ENCODE measurements at places on chromosomes 2 and 18. TPM values are rescaled to one million over a fixed set of nuclear protein-coding genes. Genes with fewer than 3 reads are reported as not detected.
A peak's percentile ranks its signal among the peaks of the same experiment; 100 is the strongest.

Gene PTPRN
- 0.13 TPM for total RNA-seq

Gene ERICH2
- total RNA-seq = 4.7 TPM

Gene FER1L5
- under 0.01 TPM for total RNA-seq

- DNase-seq = no peak
These were observed 104.4 kb upstream of the STK17B start for GRCh38 chr2:196275646-196276352.

GRCh38 chr2:79235135-79235534, 75.6 kb upstream of the REG3A start:
- no peak for DNase-seq

- DNase-seq = peak; percentile 68
These were observed 1.1 kb downstream of the SERPINB2 start for GRCh38 chr18:63888470-63889190.

DNA sequence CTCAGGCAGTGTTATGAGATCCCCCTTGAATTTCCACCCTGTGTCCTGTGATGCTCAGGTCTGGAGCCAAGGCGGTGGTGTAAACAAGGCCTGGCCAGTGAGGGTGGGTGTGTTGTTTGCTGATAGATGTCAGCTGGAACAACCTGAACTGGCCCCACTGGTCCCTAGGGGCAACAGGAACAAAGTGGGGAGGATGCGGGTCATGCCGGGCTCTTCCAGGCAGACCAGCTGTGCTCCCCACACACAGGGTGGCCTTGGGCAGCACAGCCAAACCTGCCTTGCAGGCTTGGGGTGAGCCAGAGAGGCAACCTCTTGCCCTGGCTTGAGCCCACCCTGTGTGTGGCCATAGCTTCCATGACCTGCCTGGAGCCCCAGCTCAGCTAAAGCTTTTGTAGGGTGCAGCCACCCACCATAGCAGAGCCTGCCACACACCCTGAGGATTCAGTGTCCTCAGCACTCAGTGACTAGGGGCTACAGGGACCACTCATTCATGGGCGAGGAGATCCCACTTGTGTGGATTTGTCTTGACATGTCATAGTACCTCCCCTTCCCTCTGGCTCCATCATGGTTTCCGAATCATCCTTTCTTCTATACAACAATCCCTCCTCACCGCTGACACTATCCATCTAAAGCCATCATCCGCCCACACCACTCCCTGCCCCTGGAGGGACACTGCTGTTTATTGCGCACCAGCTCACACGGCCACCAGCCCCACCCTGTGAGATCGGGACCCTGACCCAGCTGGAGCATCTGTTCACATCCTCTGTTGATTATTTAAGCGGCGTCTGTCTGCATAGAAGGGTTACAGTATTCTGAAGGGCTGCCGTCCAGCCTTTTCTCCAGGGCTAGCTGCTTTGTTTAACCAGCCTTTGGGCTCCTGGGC, 268.8 kb downstream of the CYP26B1 start:
- no peak for DNase-seq

GRCh38 chr2:167692936-167693335, 554.5 kb downstream of the STK39 start:
- no peak for DNase-seq

GRCh38 chr2:88398180-88398579, 54.3 kb downstream of the FOXI3 start:
- no peak for DNase-seq

DNA sequence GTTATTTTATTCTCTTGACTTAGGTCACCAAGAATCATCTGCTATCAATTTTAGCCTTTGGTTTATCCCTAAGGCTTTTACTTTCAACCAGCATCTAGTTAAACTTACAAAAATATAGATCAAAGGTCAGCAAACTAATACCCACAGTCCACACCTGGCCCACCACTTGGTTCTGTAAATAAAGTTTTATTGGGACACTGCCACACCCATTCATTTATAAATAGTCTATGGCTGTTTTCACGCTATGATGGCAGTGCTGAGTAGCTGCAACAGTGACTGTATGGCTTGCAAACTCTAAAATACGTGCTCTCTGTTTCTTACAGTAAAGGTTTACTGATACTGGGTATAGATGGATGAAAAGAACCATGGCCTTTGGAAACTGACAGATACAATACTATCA, 107.0 kb downstream of the MEP1B start:
- no peak for DNase-seq

GRCh38 chr2:127044165-127044718, 62.7 kb downstream of the BIN1 start:
- no peak for DNase-seq

GRCh38 chr2:122886479-122887145, 1131.2 kb downstream of the TSN start:
- DNase-seq = no peak

- DNase-seq = no peak
These were observed 301.6 kb upstream of the CDH20 start for GRCh38 chr18:61031626-61032025.

DNA sequence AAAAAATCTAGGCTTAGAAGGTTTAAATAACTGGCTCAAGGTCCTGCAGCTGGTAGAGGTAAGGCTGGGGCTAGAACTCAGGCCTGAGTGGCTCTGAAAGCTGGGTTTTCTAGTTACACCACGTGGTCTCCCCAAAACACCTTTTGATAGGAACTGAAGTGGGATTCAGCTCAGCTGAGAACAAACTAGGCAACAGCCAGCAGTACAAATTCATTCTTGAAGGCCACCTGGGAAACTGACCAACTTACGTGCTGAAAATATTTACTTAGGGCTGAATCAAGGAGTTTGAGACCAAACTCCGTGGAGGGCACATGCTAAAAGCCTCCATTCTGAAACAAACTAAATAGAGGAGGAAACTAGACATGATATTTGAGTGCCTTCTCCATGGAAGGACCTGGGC, 67.2 kb downstream of the AOX1 start:
- DNase-seq = no peak

DNA sequence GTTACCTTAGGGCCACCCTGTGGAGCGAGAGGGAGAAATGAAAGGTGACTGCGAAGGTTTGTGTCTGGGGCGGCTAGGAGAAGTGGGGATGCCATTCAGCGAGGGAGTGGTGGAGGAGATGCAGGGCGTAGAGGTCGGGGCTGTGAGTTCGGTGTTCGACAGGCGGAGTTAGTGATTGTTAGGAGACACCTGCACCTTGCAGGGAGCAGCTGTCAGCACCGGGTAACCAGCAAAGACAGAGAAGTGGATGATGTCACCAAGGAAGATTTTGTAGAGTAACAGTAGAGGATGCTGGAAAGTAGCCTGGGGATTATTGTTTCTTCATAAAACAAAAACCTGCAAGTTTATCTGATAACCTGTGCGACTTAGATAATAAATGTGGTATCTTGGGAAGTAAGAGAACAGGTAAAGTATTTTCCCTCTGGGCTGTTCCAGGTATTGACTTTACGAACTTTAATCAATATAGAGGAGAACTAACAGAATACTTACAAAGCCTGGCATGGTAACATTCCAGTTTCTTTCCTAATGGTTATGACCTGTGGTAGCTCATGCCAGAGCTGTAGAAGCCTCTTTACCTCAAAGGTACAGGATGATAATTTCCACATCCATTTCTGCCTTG, 63.8 kb downstream of the SPTBN1 start:
- no peak for DNase-seq

GRCh38 chr2:54638774-54639187, 84.7 kb upstream of the EML6 start:
- DNase-seq = no peak

DNA sequence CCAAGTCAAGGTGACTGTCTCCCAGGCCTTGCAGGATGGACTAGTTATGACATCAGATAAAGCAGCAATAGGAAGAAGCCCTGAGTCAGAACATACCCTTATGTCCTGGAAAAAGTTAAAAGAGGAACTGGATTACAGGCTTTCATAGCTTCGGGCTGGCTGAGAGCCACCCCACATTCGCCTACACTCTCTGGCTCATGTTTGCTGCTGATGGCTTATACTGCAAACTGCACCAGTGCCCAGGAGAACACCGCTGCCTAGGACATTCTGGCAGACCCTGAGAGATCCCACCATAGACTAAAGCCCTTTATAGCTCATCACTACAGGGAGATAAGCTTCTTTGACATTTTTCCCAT, 20.3 kb downstream of the SLC8A1 start:
- DNase-seq = peak; percentile 68
